ENCODE measurements at places on chromosomes 7 and 10.
A peak's percentile ranks its signal among the peaks of the same experiment; 100 is the strongest.

DNA sequence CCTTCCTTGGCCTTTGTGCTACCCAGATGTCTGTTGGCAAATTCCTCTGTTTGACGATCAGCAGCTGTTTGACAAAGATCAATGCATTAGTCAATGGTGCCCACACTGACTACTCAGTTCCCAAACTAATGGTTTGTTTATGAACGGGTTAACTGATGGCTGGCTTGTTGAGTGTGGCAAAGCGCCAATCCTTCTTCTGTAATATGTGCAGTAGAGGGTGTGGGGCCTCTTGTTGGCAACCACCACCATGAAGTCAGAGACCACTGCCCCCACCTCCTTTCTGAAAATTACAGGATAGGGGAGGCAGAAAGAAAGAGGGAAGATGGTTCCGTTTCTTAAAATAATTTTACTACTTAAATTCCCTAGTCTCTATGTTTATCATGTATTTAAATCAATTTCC lies 2.6 kb upstream of the PLCE1 start:
- no peaks in the 10 kb centered on the region for H3K27me3 ChIP-seq
- H3K27ac ChIP-seq: peak overlapping the region; percentile 78
- H3K4me1 ChIP-seq: peaks cover 41% of the 10 kb centered on the region
- DNase-seq: no peak
- no peaks in the 10 kb centered on the region for H3K36me3 ChIP-seq

DNA sequence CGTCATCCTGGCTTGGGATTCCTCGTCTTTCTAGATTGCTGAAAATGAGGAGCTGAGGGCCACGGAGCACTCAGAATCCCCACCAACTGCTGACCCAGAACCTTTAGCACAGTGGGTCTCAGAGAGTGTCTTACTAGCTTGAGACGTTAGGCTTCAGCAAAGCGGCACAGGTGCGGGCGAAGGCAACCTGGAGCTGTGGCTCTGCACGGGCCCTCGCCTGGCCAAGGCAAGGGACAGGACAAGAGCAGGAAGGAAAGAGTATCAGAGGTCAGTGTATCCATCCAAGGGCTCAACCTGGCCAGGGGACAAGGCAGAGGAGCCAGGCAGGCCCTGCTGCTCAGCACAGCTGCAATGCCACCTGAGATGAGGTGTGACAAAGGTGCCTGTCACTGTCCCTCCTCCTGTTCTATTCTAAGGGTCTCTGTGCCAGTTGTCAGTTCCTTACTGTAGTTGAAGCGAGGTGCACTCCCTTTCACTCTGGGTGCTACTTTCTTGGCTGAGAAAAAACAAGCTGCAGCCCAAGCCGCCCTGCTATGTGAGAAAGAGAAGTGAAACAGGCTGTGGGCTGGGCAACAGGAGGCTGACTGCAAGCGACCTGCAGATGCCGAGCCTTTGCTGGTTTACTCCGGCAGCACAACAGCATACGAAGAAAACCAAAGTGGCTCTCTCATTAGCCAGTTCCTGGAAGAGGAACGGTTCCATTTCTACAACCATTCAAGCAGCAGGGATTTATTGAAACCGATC lies 33.3 kb upstream of the KDM7A start:
- H3K4me1 ChIP-seq: no peaks in the 10 kb centered on the region
- H3K36me3 ChIP-seq: no peaks in the 10 kb centered on the region
- H3K27me3 ChIP-seq: no peaks in the 10 kb centered on the region

DNA sequence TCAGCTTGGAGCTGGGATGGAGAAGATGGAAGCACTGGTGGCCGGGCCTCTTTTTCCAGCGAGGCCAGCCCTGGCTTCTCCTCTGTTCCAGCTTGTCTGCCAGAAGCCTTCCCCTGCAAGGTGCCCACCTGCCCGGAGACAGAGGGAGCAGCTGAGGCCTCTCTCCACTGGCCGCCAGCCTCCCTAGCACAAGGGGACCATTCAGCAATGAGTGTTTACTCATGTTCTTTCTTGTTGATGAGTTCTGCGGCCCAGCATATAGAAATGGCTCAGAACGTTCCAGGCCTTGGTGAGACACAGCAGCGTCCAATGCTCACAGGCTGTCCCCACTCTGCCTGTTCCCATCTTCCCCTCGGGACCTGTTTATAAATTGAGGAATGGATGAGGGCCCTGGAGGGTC lies 47.3 kb downstream of the CHST3 start:
- no peak overlapping the region for H3K4me3 ChIP-seq
- DNase-seq: no peak
- H3K27ac ChIP-seq: no peak overlapping the region

GRCh38 chr10:84685047-84685660 lies 356.8 kb downstream of the CCSER2 start:
- H3K27me3 ChIP-seq: no peaks in the 10 kb centered on the region
- no peak overlapping the region for H3K4me3 ChIP-seq
- H3K27ac ChIP-seq: no peak overlapping the region
- no peaks in the 10 kb centered on the region for H3K36me3 ChIP-seq
- H3K4me1 ChIP-seq: no peaks in the 10 kb centered on the region
- DNase-seq: no peak

DNA sequence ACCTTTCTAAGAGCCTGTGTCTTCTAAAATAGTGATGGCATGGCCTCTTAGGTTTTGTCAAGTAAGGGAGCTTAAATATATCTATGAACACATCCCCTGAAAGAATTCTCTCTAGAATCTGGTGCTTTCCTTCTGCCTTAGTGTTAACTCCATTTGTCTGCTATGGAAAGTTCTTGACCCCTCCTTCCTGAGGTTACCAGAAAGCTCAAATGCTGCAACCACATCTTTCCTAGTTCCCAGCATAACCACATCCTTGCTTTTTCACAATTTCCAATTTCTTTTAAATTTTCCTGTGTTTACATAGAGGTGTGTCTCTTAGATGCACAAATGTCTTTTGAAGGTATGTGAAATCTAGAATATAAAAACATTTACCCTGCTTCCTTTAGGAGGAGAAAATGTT lies 16.4 kb upstream of the GSDME start:
- DNase-seq: no peak
- H3K4me3 ChIP-seq: no peak overlapping the region
- H3K27ac ChIP-seq: no peak overlapping the region
- H3K4me1 ChIP-seq: no peaks in the 10 kb centered on the region
- no peaks in the 10 kb centered on the region for H3K27me3 ChIP-seq

- H3K27me3 ChIP-seq: no peaks in the 10 kb centered on the region
- DNase-seq: no peak
- H3K4me3 ChIP-seq: no peak overlapping the region
- H3K36me3 ChIP-seq: no peaks in the 10 kb centered on the region
These were observed 21.0 kb downstream of the LRRC17 start for GRCh38 chr7:102933763-102934162.

- no peaks in the 10 kb centered on the region for H3K36me3 ChIP-seq
- no peak overlapping the region for H3K4me3 ChIP-seq
- H3K27me3 ChIP-seq: no peaks in the 10 kb centered on the region
- H3K27ac ChIP-seq: no peak overlapping the region
- no peaks in the 10 kb centered on the region for H3K4me1 ChIP-seq
These were observed 211.6 kb upstream of the AGK start for GRCh38 chr7:141339603-141340002.
